ENCODE measurements at places on chromosomes 2 and 18.

- no peak for DNase-seq
These were observed 47.2 kb upstream of the UBE2F start for GRCh38 chr2:237919593-237919992.

GRCh38 chr2:238242731-238243495 is 3.1 kb upstream of the HES6 start:
- no peak for DNase-seq

GRCh38 chr2:161172901-161173540 is 12.8 kb downstream of the TANK start:
- no peak for DNase-seq

GRCh38 chr2:210663631-210664089 is 107.3 kb downstream of the CPS1 start:
- DNase-seq: no peak

DNA sequence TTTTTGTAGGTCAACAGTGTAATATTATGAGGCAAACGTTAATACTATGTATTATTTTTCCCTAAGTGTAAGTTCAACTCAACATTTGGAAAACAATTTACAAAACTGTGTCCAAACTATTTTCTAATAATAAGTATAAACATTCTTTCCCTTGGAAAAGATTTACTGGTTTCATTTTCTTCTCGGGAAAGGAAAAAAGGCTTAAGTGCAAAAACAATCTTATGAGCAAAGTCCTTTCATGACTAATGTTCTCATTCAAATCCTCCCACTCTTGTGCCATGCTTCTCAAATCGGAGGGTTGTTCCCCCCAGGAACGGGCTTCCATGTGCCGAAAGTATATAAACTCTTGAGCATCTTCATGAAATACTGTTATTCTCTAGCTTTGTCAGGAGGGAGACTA is 19.8 kb upstream of the L3MBTL4 start:
- no peak for DNase-seq

- no peak for DNase-seq
These were observed 132.8 kb downstream of the PIK3C3 start for GRCh38 chr18:42087876-42088275.

GRCh38 chr2:68290901-68291300 is 28.8 kb downstream of the CNRIP1 start:
- DNase-seq: no peak

DNA sequence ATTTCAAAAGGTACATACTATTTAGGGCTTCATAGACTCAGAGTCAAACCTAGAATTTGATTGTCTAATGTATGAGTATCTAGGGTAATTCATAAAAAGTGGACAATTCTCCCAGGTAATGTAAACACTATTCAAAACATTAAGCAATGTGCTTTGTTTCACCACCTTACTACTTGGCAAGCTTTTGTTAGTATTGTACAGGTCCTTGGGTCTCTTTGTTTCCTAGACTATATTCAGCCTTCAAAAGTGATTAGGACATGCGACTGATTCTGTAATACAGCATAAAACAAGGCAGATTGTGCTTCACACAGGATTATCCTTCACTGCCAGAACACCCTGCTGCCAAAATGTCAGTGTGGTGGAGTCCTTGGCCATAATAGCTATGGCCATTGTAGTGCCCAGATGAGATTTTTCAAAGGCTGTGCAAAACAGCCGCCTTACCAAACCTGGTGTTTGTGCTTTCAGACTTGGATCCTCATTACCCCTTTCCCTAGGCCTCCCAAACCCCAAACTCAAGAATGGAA is 90.1 kb upstream of the CAVIN2 start:
- no peak for DNase-seq

- no peak for DNase-seq
These were observed 109.0 kb upstream of the MSH2 start for GRCh38 chr2:47293976-47294375.

- no peak for DNase-seq
These were observed 293.2 kb upstream of the FIGN start for GRCh38 chr2:164028814-164029534.

GRCh38 chr18:6982398-6982797 is 135.2 kb downstream of the LAMA1 start:
- DNase-seq: no peak

GRCh38 chr2:167827352-167828097 is 419.9 kb downstream of the STK39 start:
- DNase-seq: no peak

GRCh38 chr2:177265824-177266817 is 1.6 kb upstream of the NFE2L2 start:
- DNase-seq: peak; percentile 50

DNA sequence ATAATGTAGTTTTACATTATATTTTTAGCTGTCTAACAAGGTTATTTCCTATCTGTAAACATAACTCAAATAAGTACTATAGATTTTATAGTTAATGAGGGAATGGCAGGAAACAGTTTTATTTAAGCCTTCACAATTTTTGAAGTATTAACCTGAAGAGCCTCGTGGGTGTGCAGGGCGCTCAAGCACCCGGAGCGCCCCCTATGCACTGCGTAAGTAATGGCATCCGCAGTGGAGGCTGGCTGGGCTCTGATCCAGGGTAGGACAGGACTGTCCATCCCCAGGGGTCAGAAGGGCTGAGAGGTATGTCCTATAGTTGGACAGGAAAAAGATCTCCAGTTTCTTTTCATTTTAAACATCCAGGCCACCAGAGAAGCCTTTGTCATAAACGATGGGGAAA is 8.2 kb upstream of the GBX2 start:
- DNase-seq: no peak

GRCh38 chr2:234840336-234840735 is 111.5 kb upstream of the SH3BP4 start:
- DNase-seq: no peak

DNA sequence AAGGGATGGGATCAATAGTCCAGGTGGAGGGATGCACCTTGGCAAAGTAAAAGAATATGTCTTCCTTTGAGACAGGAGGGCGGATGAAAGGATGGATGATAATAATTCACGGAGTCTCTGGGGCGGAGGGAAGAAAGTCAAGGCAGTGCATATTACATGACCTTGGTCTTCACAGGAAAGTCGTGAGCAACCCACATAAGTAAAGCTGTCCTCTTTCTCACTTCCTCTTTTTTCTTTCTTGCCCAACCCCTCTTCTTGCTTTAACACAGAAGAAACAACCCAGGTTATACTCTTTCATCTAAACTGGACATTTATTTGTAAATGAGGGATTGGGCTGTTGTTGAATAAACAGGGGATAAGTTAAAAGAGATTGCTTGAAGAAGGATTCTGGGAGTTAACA is 168.7 kb upstream of the SKOR2 start:
- no peak for DNase-seq

- DNase-seq: no peak
These were observed 52.9 kb downstream of the ZBTB7C start for GRCh38 chr18:48356151-48356745.

GRCh38 chr2:73736378-73736777 is 767 bp downstream of the TPRKB start:
- DNase-seq: no peak

- no peak for DNase-seq
These were observed 32.4 kb downstream of the ACTR3 start for GRCh38 chr2:113922335-113922734.
